Activated CD4-positive, alpha-beta memory T cell treated with anti-CD3 and anti-CD28 coated beads, Interleukin-2, amount 10 ng/mL, durations not matched to agents 7 days and 5 days (primary cell): ENCODE measurements at places on chromosomes 5 and 9. TPM values are rescaled to one million over a fixed set of nuclear protein-coding genes. Genes with fewer than 3 reads are reported as not detected.

DNA sequence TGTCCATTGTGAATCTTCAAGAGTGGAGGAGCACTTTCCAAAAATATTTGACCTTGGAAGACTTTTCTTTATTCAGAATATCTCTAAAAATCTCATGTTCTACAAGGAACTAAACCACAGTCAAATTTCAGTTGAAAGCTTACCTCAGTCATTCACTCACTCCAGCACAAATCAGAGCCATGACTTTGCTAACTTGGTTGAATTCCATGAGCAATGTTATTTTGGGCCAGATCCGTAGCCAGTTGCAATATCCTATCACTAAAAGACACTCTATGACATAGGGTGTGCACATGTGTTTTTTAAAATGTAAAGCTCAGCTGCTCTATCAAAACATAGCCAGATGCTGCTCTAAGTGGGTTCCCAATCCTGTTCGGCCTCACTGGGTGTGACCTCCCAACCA lies 156.1 kb upstream of the ANKRD55 start:
- no peak overlapping the region for H3K27ac ChIP-seq
- DNase-seq: no peak
- H3K4me1 ChIP-seq: no peaks in the 10 kb centered on the region
- peaks cover 2% of the 10 kb centered on the region for H3K27me3 ChIP-seq
- H3K4me3 ChIP-seq: no peak overlapping the region
- H3K36me3 ChIP-seq: no peaks in the 10 kb centered on the region

BNC2 gene
- not detected for total RNA-seq

- peaks cover 28% of the 10 kb centered on the region for H3K4me1 ChIP-seq
- H3K36me3 ChIP-seq: peaks cover 32% of the 10 kb centered on the region
- no peak overlapping the region for H3K4me3 ChIP-seq
- H3K27ac ChIP-seq: no peak overlapping the region
- no peak for DNase-seq
- no peaks in the 10 kb centered on the region for H3K27me3 ChIP-seq
These were observed 37.2 kb downstream of the RCL1 start for GRCh38 chr9:4829969-4830368.

AJM1 gene
- total RNA-seq: 8.7 TPM

DNA sequence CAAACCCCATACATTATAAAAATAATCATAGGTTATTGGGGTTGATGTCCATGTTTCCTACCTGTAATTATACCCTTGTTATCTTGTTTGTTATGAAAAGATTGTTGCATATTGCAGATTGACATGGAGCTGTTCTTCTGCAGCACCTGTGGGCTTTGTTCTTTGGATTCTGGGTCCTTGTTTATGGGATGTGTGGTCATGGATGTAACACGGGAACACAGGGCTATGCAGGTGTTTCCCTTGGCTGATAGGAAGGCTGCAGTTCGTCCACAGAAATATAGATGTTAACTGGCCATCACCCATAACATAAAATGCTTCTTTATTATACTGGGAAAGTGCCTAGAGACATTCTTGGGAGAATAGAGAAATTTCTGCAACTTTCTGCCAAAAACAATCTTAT lies 77.9 kb downstream of the FBXL7 start:
- no peak overlapping the region for H3K27ac ChIP-seq
- DNase-seq: no peak
- H3K27me3 ChIP-seq: no peaks in the 10 kb centered on the region
- no peaks in the 10 kb centered on the region for H3K36me3 ChIP-seq
- no peaks in the 10 kb centered on the region for H3K4me1 ChIP-seq
- H3K4me3 ChIP-seq: no peak overlapping the region

DNA sequence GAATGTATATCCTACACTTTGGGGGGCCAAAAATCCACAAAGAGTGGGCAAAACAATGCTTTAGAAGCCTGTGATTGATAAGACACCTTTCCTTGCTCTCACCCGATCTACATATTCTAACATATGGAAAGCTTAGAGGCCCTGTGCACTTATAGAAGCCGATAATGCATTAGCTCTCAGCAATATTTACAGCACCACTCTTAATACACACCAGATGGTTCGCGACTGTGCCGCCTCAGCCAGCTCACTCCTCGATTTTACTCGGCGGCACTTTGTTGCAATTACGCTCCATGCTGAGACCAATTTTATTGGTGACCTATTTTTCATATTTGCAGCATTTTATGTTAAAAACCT lies 18.8 kb downstream of the NR2F1 start:
- peaks cover 2% of the 10 kb centered on the region for H3K36me3 ChIP-seq
- H3K27ac ChIP-seq: no peak overlapping the region
- H3K27me3 ChIP-seq: peaks cover 40% of the 10 kb centered on the region

CXXC5 gene
- total RNA-seq: 1.7 TPM

GRCh38 chr5:87405472-87406155 lies 7.1 kb downstream of the CCNH start:
- H3K4me1 ChIP-seq: peaks cover 52% of the 10 kb centered on the region
- no peak overlapping the region for H3K4me3 ChIP-seq
- peak overlapping the region; percentile 33 for H3K27ac ChIP-seq
- H3K27me3 ChIP-seq: no peaks in the 10 kb centered on the region
- H3K36me3 ChIP-seq: peaks cover 75% of the 10 kb centered on the region
